ENCODE measurements at places on chromosomes 3 and 15.

DNA sequence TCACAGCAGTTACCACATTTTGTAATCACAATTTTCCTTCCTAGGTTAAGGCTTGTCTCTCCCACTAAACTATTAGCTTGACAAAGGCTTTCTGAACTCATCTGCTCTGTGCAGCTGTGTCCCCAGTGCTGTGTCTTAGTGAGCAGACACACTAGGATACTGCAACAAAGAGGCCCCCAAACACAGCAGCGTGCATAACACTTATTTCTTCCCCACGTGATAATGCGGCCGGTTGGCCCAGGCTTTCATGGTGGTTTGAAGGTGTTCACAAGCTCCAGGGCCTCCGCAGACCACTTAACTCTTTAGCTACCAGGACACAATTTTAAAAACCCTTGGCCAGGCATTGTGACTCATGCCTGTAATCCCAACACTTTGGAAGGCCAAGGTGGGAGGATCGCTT, 2.2 kb upstream of the HDAC11 start:
- ATAC-seq = no peak

- peak; percentile 48 for ATAC-seq
Observed at GRCh38 chr15:41905036-41905793, 11.4 kb upstream of the SPTBN5 start.

- ATAC-seq = peak; percentile 66
Observed at GRCh38 chr15:75107908-75108838, 84.8 kb downstream of the PPCDC start.

DNA sequence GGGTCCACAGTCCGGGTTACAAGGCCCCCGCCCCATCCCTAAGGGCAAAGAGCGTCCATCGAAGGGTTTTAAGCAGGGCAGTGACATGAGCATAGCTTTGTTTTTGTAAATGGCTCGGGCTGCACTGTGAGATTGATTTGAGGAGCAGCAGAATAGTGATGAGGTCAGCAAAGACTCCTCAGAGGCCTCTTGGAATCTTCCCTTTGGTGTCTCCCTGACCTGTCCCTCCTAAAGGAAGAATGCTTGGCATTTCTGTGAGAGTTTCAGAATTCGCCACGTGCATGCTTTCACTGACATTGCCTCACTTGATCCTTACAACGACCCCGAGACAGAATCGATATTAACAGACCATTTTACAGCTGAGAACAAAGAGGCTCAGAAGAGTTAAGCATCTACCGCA, 20.3 kb downstream of the LAMP3 start:
- ATAC-seq = no peak

- ATAC-seq = no peak
Observed at GRCh38 chr15:52180196-52180835, 10.9 kb downstream of the GNB5 start.

DNA sequence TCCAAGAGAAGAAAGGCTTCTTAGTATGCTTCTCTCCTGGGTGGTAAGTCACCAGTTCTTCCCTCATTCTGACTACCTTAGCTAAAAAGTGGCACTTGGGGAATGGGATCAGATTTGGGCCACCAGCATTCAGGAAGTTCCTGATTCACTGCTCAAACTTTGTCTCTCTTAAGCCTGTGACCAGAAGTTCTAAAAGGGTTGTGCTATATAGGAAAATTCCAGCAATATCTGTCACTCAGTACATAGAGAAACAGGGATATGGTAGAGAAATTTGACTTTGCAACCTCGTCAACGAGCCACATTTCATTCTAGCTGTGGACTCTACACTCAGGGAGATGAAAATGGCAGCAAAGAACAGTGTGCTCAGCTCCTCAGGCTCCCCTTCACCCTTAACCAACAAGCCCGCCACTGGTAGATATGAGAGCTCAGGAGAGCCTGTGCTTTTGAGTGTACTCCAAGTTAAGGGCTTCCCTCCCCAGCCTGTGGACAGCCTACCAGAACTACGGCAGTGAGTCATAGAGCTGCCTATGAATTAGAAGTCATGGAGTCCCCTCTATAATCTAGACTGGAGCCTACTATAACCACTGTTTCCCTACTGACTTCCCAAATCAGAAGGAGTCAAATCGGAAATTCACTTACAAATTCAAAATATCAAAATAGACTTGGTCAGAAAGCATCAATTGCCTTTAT, 52.6 kb upstream of the MYO5C start:
- ATAC-seq = peak; percentile 57
